ENCODE measurements at places on chromosomes 7 and 10. TPM values are rescaled to one million over a fixed set of nuclear protein-coding genes. Genes with fewer than 3 reads are reported as not detected.

The CBX3 gene
- 98.8 TPM for total RNA-seq

The ACBD5 gene
- 12.9 TPM for total RNA-seq

The GATA3 gene
- total RNA-seq, result 0.15 TPM

- DNase-seq, result no peak
- no peaks in the 10 kb centered on the region for H3K36me3 ChIP-seq
- no peak overlapping the region for H3K4me3 ChIP-seq
- peaks cover 4% of the 10 kb centered on the region for H3K4me1 ChIP-seq
Observed at GRCh38 chr10:60403168-60403873, 13.6 kb upstream of the ANK3 start.

Measured in ovary (tissue), 10 donors.